Activated T-helper 17 cell treated with anti-CD3 and anti-CD28 coated beads, Interleukin-2, amount 50 U/mL, for 72 hours (primary cell): ENCODE measurements at places on chromosomes 7 and 10. TPM values are rescaled to one million over a fixed set of nuclear protein-coding genes. Genes with fewer than 3 reads are reported as not detected.

- no peak overlapping the region for H3K4me3 ChIP-seq
- peaks cover 8% of the 10 kb centered on the region for H3K27me3 ChIP-seq
- no peak overlapping the region for H3K27ac ChIP-seq
- no peak for ATAC-seq
These were observed 7.1 kb downstream of the ZNF511 start for GRCh38 chr10:133315847-133316246.

Gene SPDYE11
- not detected for total RNA-seq

Gene WNT2
- not detected for total RNA-seq

Gene SLC18A2
- total RNA-seq = not detected

- ATAC-seq = no peak
- no peak overlapping the region for H3K4me3 ChIP-seq
- peaks cover 10% of the 10 kb centered on the region for H3K27me3 ChIP-seq
- H3K4me1 ChIP-seq = no peaks in the 10 kb centered on the region
These were observed 6.3 kb upstream of the CLIP2 start for GRCh38 chr7:74282748-74283459.

GRCh38 chr10:3151889-3152565 lies 20.6 kb downstream of the PITRM1 start:
- H3K4me1 ChIP-seq = peaks cover 11% of the 10 kb centered on the region
- peak overlapping the region; percentile 56 for H3K27ac ChIP-seq
- H3K4me3 ChIP-seq = no peak overlapping the region
- peaks cover 100% of the 10 kb centered on the region for H3K36me3 ChIP-seq
- ATAC-seq = peak; percentile 28

Gene CPA2
- total RNA-seq = not detected

DNA sequence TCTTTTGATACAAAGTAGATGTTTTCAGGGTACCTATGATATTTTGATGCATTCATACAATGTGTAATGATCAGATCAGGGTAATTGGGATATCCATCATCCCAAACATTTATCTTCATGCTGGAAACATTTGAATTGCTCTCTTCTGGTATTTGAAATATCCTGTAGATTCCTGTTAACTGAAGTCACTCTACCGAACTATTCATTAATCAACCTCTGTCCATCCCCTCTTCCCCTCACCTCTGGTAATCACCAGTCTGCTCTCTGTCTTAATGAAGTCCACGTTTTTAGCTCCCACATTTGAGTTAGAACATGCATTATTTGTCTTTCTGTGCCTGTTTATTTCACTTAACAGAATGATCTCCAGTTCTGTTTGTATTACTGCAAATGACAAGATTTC lies 11.3 kb downstream of the MTG1 start:
- H3K4me3 ChIP-seq = peak overlapping the region; percentile 19
- peak overlapping the region; percentile 2 for H3K27ac ChIP-seq
- H3K27me3 ChIP-seq = no peaks in the 10 kb centered on the region
- no peak for ATAC-seq

Gene TMEM178B
- 2.1 TPM for total RNA-seq

Gene PDE1C
- total RNA-seq = not detected

- no peaks in the 10 kb centered on the region for H3K36me3 ChIP-seq
- H3K4me1 ChIP-seq = no peaks in the 10 kb centered on the region
- ATAC-seq = no peak
- H3K27me3 ChIP-seq = no peaks in the 10 kb centered on the region
- peak overlapping the region; percentile 16 for H3K27ac ChIP-seq
These were observed 28.1 kb upstream of the ZNF107 start for GRCh38 chr7:64637521-64638445.

GRCh38 chr10:7819121-7819460 lies 786 bp downstream of the TAF3 start:
- peak; percentile 35 for ATAC-seq
- peaks cover 22% of the 10 kb centered on the region for H3K4me1 ChIP-seq
- H3K27me3 ChIP-seq = peaks cover 5% of the 10 kb centered on the region
- H3K4me3 ChIP-seq = peak overlapping the region; percentile 98

- H3K27ac ChIP-seq = no peak overlapping the region
- no peaks in the 10 kb centered on the region for H3K27me3 ChIP-seq
- no peaks in the 10 kb centered on the region for H3K4me1 ChIP-seq
- H3K36me3 ChIP-seq = no peaks in the 10 kb centered on the region
These were observed 14.5 kb downstream of the MKI67 start for GRCh38 chr10:128111696-128112095.

DNA sequence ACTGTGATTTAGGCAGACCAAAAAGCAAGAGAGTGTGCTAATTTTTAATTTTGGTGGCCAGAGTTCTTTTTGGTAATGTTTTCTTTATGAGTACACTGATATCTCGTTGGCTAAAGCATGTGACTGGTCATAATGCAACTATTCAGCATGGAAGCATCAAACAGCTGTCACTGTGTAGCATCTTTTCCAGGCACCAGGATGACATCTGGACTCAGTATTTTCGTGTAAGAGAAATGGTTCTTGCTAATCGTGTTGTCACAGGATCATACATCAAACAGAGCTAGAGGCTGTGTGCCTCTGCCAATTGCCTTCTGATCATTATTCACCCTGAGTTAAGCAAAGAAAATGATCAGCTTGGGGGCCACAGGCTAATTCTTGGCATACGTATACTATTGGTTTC lies 118.9 kb downstream of the SND1 start:
- H3K36me3 ChIP-seq = peaks cover 45% of the 10 kb centered on the region
- peaks cover 37% of the 10 kb centered on the region for H3K4me1 ChIP-seq
- no peak overlapping the region for H3K4me3 ChIP-seq
- H3K27ac ChIP-seq = no peak overlapping the region
- no peaks in the 10 kb centered on the region for H3K27me3 ChIP-seq

Gene MALSU1
- total RNA-seq = 84.3 TPM

DNA sequence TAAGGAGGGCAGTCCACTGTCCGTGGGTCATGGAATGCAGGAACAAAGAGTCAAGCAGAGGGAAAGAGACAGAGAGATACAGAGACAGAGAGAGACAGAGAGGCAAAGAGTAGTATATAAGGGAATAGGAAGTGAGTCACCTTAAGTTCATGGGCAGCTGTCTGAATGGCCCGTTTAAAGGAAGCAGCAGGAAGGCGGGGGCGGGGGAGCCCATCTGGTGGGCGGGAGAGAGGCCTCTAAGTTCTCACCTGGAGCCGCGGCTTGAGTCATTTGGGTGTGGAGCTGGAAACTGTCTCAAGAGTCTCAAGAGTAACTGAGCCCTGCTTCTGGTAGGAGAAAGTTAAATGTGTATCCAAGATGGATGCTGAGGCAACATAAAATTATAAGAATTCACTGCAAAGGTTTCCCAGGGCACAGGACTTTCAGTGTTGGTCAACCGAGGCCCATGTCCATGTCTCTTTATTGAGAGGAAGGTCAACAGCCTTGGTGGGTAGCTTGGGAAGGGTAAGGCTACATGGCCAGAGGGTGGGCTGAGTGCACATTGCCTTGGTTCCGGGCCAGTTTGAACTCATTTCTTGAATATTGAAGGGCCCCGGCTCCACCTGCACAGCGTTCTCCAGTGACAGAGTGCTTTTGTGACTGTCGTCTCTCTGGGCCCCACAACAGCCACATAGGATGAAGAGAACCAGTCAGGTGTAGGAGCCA lies 85.5 kb upstream of the CACUL1 start:
- H3K4me3 ChIP-seq = peak overlapping the region; percentile 56
- H3K27me3 ChIP-seq = peaks cover 4% of the 10 kb centered on the region
- peak overlapping the region; percentile 78 for H3K27ac ChIP-seq
- H3K36me3 ChIP-seq = no peaks in the 10 kb centered on the region
- ATAC-seq = peak; percentile 95
- peaks cover 8% of the 10 kb centered on the region for H3K4me1 ChIP-seq

Gene RP9
- total RNA-seq = 5.2 TPM

DNA sequence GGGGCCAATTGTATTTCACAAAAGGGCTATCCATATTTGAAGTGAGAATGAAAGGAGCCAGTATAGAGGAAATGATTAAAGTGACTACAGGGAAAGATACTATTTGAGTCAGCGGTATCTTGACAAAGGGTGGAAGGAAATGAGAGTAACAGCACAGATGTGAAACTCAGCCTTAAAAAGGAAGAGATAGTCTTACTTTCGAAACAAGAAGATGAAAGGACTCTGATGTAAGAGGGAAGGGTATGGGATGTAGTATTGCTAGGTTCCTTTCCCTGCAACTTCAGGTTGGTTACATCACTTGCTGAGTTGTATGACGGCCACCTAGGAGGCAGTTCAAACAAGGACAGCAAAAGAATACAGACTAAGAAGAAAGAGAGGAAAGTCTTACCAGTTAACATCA lies 13.7 kb downstream of the CISD1 start:
- peak overlapping the region; percentile 67 for H3K4me3 ChIP-seq
- H3K36me3 ChIP-seq = peaks cover 47% of the 10 kb centered on the region
- H3K27me3 ChIP-seq = no peaks in the 10 kb centered on the region
- peak; percentile 96 for ATAC-seq
- peak overlapping the region; percentile 80 for H3K27ac ChIP-seq

Gene PRKRIP1
- total RNA-seq = 76.6 TPM

Gene AGAP5
- 7.2 TPM for total RNA-seq

DNA sequence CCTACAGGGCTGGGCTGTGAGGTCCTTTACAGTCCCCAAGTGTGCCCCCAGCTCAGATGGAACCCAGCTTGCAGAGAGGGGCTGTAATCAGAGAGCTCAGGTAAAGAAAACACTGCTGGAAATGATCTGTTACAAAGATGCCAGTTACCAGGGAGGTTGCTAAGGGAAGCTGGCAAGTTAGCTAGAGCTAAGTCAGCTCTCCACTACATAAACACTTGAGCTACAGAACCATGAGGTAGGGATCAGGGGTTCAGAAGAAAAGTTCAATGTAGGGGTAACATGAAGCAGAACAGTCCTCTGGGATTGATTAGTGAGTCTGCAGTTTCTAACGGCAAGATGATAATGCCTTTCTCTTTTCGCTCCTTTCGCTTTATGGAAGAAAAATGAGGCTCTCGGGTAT lies 53.1 kb upstream of the TM9SF3 start:
- H3K27ac ChIP-seq = no peak overlapping the region
- H3K36me3 ChIP-seq = no peaks in the 10 kb centered on the region
- ATAC-seq = no peak
- no peaks in the 10 kb centered on the region for H3K27me3 ChIP-seq
- no peak overlapping the region for H3K4me3 ChIP-seq

Gene ARF5
- total RNA-seq = 87.6 TPM

Gene IGFBP1
- total RNA-seq = not detected

DNA sequence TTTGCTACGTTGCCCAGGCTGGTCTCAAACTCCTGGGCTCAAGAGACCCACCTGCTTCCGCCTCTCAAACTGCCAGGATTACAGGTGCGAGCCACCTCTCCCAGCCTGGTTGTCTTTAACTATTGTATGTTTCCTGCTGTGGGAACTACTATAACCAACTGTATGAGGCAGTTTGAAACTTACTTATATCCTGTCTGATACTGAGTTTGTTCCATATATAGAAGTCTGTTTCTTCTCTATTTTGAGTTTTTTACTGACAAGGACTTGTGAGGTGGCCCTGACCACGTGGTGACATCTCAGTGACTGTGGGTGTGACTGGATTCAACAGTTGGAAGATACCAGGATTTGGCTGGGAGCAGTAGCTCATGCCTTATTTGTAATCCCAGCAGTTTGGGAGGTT lies 14.2 kb downstream of the FBH1 start:
- H3K4me1 ChIP-seq = peaks cover 11% of the 10 kb centered on the region
- H3K4me3 ChIP-seq = peak overlapping the region; percentile 22
- H3K27me3 ChIP-seq = no peaks in the 10 kb centered on the region
- peak overlapping the region; percentile 70 for H3K27ac ChIP-seq
- H3K36me3 ChIP-seq = peaks cover 65% of the 10 kb centered on the region

DNA sequence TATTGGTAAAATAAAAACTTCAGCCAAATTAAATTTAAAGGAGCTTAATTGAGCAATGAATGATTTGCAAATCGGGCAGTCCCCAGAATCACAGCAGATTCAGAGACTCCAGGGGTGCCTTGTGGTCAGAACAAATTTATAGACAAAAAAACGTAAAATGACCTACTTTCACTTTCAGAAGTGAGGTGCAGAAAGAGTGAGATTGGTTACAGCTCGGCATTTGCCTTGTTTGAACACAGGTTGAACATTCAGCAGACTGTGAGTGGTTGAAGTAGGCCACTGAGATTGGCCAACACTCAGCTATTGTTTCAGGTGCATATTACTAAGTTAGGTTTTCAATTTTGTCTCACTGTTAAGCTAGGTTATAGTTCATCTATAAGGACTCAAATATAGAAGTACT lies 153.4 kb downstream of the BICC1 start:
- no peaks in the 10 kb centered on the region for H3K27me3 ChIP-seq
- H3K4me1 ChIP-seq = no peaks in the 10 kb centered on the region
- peak overlapping the region; percentile 8 for H3K27ac ChIP-seq
- ATAC-seq = peak; percentile 90

GRCh38 chr7:24936121-24936824 lies 43.7 kb downstream of the OSBPL3 start:
- H3K27ac ChIP-seq = peak overlapping the region; percentile 18
- no peaks in the 10 kb centered on the region for H3K27me3 ChIP-seq
- peak; percentile 66 for ATAC-seq
- H3K36me3 ChIP-seq = peaks cover 24% of the 10 kb centered on the region
- H3K4me3 ChIP-seq = peak overlapping the region; percentile 43

Gene TMEM106B
- 17.3 TPM for total RNA-seq

DNA sequence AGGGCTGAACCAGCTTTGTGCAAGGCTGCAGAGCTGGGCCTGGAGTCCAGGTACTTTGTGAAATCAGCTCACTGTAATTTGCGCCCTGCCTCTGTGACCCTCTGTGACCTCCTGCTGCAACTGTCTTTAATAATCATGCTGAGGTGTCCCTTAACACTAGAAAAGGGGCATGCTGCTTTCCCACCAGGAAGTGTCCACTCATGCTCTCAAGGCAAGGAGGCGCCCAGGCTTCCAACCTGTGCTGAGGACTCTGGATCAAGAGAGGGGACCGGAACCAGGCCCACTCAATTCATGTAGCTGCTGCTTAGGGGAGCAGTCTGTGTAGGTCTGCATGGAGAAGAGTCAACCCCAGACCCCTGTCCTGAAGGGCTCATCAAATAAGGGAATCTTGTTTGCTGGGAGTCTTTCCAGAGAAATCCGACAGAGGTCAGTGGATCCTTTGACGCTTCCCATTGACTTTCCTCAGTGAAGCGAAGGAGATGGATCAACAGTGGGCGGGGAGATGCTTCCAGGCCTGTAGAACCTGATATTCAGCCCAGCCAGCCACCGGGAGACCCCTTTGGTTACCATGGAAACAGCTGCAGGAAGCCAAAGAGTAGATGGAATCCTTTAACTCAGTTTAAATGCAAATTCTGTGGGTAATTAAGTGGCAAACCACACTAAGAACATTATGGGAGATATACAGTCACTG lies 945.9 kb downstream of the GRID1 start:
- no peak for ATAC-seq
- H3K27me3 ChIP-seq = peaks cover 4% of the 10 kb centered on the region
- H3K27ac ChIP-seq = no peak overlapping the region
- no peak overlapping the region for H3K4me3 ChIP-seq
- no peaks in the 10 kb centered on the region for H3K4me1 ChIP-seq

Gene CYP51A1
- total RNA-seq = 40.3 TPM

Gene BMPER
- not detected for total RNA-seq
